Effector memory CD8-positive, alpha-beta T cell (primary cell): ENCODE measurements at places on chromosomes 1 and 21.

- no peak for DNase-seq
- no peak overlapping the region for H3K27ac ChIP-seq
- no peak overlapping the region for H3K4me3 ChIP-seq
- no peaks in the 10 kb centered on the region for H3K4me1 ChIP-seq
- H3K36me3 ChIP-seq, result peaks cover 7% of the 10 kb centered on the region
- no peaks in the 10 kb centered on the region for H3K27me3 ChIP-seq
These were observed 556.7 kb downstream of the DPYD start for GRCh38 chr1:97364086-97364485.

DNA sequence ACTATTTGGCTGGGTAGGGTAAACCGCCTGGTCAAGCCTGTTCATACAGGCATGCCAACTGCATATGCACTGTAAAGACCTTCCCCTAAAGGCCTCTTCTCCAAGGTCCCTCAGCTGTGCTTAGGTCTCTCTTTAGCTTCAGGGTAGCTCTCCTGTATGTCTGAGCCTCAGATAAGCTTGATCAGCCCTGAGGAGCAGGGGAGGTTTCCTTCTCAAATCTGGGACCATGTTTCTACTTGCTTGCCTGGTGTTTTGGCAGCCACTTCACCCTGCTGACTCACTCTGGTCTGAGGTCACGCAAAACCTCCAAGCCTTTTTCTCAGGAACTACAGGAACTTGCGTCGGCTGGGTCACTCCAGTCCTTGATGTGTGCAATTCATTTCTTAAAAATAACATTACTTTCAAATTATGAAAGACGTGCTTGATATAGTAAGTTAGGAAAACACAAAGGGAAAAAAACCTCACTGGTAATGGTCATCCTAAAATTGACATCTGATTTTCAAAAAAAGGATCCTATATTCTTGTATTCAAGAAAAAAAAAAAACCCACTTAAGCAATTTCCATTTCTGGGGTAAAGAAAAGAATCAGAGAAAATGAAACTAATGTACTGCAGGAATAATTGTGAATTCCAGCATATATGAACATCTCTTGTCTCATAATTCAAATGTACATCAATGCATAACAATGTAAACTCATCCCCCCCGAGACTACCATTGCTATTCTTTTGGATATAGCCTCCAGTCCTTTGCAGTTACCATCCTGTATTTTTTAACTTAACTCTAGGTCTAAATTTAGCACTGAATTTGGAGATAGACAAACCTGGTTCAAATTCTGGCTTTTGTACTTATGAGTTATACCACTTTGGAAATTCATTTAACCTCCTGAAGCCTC is 24.8 kb upstream of the RNF19B start:
- H3K36me3 ChIP-seq, result no peaks in the 10 kb centered on the region
- no peak overlapping the region for H3K27ac ChIP-seq
- DNase-seq, result no peak
- no peaks in the 10 kb centered on the region for H3K27me3 ChIP-seq
- peaks cover 12% of the 10 kb centered on the region for H3K4me1 ChIP-seq
- no peak overlapping the region for H3K4me3 ChIP-seq

DNA sequence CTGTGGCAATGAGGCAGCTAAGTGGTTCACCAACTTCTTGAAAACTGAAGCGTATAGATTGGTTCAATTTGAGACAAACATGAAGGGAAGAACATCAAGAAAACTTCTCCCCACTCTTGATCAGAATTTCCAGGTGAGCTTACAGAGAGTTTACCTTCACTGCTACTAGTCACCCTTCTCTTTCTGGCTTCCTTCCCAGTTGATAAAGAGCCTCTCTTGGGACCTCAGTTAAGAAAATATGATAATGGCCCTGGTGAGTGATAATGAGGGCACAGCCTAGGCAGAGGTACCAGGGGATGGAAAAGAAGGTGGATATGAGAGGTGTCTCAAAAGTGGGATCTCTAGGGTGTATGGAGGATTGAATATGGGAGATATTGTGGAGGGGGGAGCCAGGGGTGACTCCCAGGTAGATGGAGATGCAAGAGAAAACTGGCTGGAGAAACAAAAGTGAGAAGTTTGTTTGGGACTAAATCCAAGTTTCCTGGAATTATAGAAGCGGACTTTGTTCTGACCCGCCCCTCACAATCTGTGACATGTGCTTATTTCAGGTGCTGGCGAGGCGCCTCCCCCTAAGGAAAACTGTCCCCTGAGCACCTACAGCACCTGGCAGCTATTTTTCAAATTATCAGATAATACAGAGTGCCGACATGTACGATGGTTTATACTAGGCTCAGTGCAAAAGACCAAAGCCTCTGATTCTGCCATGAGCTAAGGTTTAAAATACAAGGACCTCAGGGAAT is 13.7 kb downstream of the MTARC2 start:
- no peak for DNase-seq
- no peak overlapping the region for H3K4me3 ChIP-seq
- peaks cover 54% of the 10 kb centered on the region for H3K27me3 ChIP-seq

GRCh38 chr1:7640350-7640749 is 130.7 kb upstream of the VAMP3 start:
- no peak for DNase-seq
- H3K4me3 ChIP-seq, result no peak overlapping the region
- no peaks in the 10 kb centered on the region for H3K36me3 ChIP-seq
- peaks cover 11% of the 10 kb centered on the region for H3K27me3 ChIP-seq

DNA sequence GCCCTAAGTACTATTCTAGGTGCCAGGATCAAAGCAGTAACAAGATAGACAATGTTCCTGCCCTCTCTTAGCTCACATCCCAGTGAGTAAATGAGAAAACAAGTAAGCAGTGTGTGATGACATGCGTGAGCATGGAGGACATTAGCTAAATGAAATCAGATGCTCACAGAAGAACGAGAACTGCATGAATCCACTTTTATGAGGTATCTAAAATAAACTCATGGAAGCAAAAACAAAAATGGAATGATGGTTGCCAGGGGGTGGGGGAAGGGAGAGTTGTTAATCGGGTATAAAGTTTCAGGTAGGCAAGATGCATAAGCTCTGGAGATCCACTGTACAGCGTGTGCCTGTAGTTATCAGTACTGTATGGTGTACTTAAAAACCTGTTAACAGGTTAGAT is 195.1 kb downstream of the HHAT start:
- DNase-seq, result no peak
- H3K27ac ChIP-seq, result no peak overlapping the region
- no peaks in the 10 kb centered on the region for H3K27me3 ChIP-seq

DNA sequence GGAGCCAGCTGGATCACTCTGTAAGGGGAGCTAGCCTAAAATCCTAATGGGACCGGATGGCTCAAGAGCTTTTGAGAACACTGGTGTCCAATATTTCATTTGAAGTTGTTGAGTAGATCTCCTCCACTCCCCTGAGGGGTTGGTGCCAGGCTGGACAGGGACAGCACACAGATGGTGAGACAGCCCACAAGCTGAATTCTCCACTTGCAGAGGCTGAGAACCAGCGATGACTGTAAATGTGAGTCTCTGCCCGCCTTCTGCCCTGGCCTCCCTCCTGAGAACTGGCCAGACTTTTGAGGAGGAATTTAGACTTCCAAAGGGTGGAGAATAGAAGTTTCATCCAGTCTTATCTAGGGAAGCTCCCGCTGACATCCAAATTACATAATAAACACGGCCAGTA is 20.5 kb upstream of the COQ8A start:
- no peaks in the 10 kb centered on the region for H3K36me3 ChIP-seq
- no peak overlapping the region for H3K4me3 ChIP-seq

GRCh38 chr1:72371259-72372035 is 89.1 kb upstream of the NEGR1 start:
- no peak overlapping the region for H3K27ac ChIP-seq
- H3K27me3 ChIP-seq, result no peaks in the 10 kb centered on the region
- H3K36me3 ChIP-seq, result peaks cover 2% of the 10 kb centered on the region
- no peak for DNase-seq
- no peaks in the 10 kb centered on the region for H3K4me1 ChIP-seq
- H3K4me3 ChIP-seq, result no peak overlapping the region

GRCh38 chr1:233777566-233777965 is 126.9 kb upstream of the SLC35F3 start:
- no peak overlapping the region for H3K4me3 ChIP-seq
- H3K36me3 ChIP-seq, result no peaks in the 10 kb centered on the region
- no peak for DNase-seq
- H3K27ac ChIP-seq, result no peak overlapping the region
- H3K27me3 ChIP-seq, result peaks cover 11% of the 10 kb centered on the region

- peaks cover 27% of the 10 kb centered on the region for H3K36me3 ChIP-seq
- no peak for DNase-seq
- H3K4me1 ChIP-seq, result peaks cover 2% of the 10 kb centered on the region
- no peaks in the 10 kb centered on the region for H3K27me3 ChIP-seq
- no peak overlapping the region for H3K27ac ChIP-seq
- H3K4me3 ChIP-seq, result no peak overlapping the region
These were observed 25.4 kb downstream of the ZNF362 start for GRCh38 chr1:33281554-33282303.

DNA sequence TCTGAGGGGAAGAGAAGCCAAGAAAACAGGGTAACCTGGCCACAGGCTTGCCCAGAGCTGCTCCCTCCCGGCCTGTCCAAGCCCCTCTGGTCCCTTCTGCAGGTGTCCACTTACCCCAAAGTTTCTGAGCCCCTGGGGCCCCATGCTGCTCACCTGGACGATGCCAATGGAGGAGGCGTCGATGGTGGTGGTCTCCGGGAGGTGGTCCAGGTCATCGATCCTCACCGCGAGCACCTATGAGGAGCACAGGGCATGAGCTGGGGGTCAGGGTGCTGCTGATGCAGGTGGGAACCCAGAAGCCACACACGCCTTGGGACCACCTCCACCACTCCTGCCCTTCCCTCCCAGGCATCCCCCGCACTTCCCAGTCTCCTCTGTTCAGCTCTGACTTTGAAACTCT is 37.5 kb upstream of the RIPK4 start:
- H3K36me3 ChIP-seq, result peaks cover 29% of the 10 kb centered on the region
- no peak for DNase-seq
- H3K27ac ChIP-seq, result no peak overlapping the region
- H3K4me3 ChIP-seq, result no peak overlapping the region
- peaks cover 5% of the 10 kb centered on the region for H3K4me1 ChIP-seq
- no peaks in the 10 kb centered on the region for H3K27me3 ChIP-seq

- no peaks in the 10 kb centered on the region for H3K27me3 ChIP-seq
- H3K4me3 ChIP-seq, result no peak overlapping the region
- peaks cover 8% of the 10 kb centered on the region for H3K4me1 ChIP-seq
- no peak for DNase-seq
These were observed 8.9 kb downstream of the SIPA1L2 start for GRCh38 chr1:232621050-232621449.

- peaks cover 13% of the 10 kb centered on the region for H3K27me3 ChIP-seq
- no peak overlapping the region for H3K27ac ChIP-seq
- H3K4me1 ChIP-seq, result no peaks in the 10 kb centered on the region
- no peaks in the 10 kb centered on the region for H3K36me3 ChIP-seq
- no peak overlapping the region for H3K4me3 ChIP-seq
These were observed 71.5 kb downstream of the ROR1 start for GRCh38 chr1:63845346-63845745.

- H3K36me3 ChIP-seq, result no peaks in the 10 kb centered on the region
- H3K27ac ChIP-seq, result no peak overlapping the region
- DNase-seq, result no peak
These were observed 204.1 kb downstream of the MATN1 start for GRCh38 chr1:30519201-30519763.

DNA sequence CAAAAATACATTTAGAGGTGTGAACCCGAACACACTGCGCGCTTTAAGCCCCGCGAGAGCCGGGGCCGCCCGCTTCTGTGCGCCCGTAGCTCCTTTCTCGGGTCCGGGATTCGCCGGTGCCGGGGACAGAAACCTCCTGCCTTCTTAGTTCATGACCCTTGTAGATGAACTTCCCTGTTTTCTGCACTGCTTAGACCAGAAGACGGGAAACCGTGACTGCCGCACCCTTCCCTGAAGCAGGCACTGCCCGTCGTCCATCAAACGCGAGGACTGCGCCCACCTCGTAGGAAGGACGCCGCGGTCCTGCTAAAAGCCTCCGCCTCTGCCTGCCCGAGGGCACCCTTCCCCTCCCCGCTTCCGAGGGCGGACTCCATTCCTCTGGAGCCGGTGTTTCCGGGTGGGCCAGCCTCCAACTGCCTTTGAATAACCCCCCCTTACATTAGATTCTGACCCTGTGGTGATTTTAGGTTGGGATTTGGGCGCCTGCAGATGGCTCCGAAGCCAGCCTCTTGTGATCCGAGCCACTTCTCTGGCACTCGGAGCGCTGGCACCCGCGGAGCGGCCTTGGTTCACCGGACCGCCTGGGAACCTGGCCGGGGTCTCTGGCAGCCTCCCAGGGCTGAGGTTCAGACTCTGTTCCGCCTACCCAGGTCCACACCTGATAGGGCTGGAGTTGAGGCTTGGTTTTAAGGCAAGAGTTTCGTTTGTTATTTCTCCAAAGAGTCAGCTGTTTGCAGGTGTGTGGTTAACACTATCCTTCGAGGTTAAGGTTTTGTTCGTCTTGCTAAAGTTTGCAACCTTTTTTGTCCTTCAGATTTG is 1.2 kb upstream of the PTTG1IP start:
- H3K36me3 ChIP-seq, result peaks cover 27% of the 10 kb centered on the region
- peak overlapping the region; percentile 97 for H3K4me3 ChIP-seq
- H3K4me1 ChIP-seq, result peaks cover 42% of the 10 kb centered on the region
- H3K27me3 ChIP-seq, result no peaks in the 10 kb centered on the region
- peak; percentile 45 for DNase-seq
- peak overlapping the region; percentile 97 for H3K27ac ChIP-seq

- no peaks in the 10 kb centered on the region for H3K4me1 ChIP-seq
- H3K27ac ChIP-seq, result no peak overlapping the region
These were observed 64.8 kb downstream of the ALPL start for GRCh38 chr1:21573971-21574465.

DNA sequence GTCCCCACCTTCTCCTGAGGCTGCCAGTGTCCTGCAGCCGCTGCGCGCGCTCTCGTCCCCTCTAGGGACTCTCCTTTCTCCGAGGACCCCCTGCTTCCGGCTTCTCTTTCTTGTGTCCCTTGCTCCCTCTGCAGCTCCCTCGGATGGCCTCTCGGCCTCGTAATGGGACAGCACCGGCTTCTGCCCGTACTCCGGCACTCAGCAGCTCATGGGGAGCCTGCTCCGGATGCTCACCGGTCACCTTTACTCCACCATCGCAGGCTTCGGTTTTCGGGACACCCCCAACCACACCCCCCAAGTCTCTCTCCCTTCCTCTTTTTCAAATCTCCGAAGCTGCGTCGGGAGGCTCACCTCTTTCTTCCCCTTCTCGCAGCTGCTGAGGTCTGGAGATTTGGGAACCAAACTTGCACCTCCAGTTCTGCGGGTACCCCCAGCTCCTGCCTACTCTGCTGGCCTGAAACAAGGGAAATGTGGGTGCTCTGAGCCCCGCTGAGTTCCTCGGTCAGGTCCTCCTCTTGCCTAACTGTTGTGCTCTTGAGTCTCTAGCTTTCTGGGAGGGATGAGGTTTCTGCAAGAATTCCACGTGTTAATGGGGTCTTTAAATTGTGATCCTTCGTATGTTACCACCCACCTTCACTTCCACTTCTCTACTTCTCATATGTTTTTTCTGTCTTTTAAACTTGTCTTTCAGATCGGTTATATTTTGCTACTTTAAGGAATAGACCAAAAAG is 930 bp downstream of the CDC14A start:
- H3K27ac ChIP-seq, result peak overlapping the region; percentile 96
- H3K4me1 ChIP-seq, result peaks cover 59% of the 10 kb centered on the region
- peaks cover 61% of the 10 kb centered on the region for H3K36me3 ChIP-seq

- no peak for DNase-seq
- no peak overlapping the region for H3K4me3 ChIP-seq
- H3K27me3 ChIP-seq, result peaks cover 68% of the 10 kb centered on the region
- no peak overlapping the region for H3K27ac ChIP-seq
These were observed 102.3 kb upstream of the CSF3R start for GRCh38 chr1:36584874-36585453.

GRCh38 chr1:241482761-241483250 is 36.7 kb downstream of the FH start:
- no peak for DNase-seq
- H3K27ac ChIP-seq, result no peak overlapping the region
- no peak overlapping the region for H3K4me3 ChIP-seq
- H3K36me3 ChIP-seq, result no peaks in the 10 kb centered on the region
